Nephron progenitor cell (in vitro differentiated cells): ENCODE measurements at places on chromosomes 13 and 19.

DNA sequence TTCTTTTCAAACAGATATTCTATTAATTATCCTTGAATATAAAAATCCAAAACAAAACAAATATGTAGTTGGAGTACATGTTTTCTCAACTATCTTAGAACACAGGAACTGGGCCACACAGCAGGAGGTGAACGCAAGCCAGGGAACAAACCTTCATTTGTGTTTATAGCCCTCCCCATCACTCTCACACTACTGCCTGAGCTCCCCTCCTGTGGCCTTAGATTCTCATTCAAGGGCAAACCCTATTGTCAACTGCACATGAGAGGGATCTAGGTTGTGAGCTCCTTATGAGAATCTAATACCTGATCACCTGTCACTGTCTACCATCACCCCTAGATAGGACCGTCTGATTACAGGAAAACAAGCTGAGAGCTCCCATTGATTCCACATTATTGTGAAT is 427.1 kb upstream of the PRR20A start:
- DNase-seq: no peak

DNA sequence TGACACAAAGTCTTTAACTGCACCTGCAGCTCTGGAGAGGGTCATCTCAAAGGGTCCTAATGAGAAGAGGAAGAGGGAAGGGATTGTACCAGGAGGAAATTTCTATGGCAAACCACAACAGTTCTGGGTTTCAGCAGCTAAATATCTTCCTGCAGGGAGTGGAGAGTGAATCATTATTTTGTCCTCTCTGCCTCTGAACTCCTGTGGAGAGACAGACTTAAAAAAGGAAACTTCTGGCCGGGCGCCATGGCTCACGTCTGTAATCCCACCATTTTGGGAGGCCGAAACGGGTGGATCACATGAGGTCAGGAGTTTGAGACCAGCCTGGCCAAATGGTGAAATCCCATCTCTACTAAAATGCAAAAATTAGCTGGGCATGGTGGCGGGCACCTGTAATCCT is 16.9 kb upstream of the C1QTNF9 start:
- no peak for DNase-seq

DNA sequence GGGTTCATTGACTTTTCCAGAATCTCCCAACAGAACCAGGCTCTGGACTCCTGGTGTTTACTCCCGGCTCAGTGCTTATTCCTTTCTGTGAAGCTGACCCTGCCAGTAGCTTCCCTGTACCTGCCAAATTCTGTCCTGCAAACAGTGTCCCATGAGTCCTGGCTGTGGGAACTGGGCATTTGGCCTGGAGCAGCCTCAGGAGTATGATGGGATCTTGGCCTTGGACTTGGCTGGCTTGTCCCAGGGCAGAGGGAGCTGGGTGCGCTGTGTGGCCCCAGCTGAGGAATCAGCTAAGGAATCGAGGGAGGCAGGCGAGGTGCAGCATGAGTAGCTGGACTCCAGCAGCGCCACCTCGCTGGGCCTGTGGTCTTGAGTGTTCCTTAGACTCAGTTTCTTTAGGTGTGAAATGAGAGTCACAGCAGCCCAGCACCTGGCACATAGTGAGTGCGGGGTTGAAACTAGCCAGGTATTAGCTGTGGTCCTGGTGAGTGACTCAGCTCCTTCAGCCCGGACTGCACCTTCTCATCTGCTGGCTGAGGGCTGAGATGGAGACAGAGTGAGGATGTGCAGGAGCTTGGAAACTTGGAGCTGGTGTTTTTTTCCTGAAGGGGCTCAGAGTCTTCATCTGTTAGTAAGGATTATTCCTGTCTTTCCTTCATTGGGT is 10.4 kb downstream of the CLASRP start:
- no peak for DNase-seq

- DNase-seq: no peak
Observed at GRCh38 chr13:34620862-34621261, 321.2 kb upstream of the NBEA start.

DNA sequence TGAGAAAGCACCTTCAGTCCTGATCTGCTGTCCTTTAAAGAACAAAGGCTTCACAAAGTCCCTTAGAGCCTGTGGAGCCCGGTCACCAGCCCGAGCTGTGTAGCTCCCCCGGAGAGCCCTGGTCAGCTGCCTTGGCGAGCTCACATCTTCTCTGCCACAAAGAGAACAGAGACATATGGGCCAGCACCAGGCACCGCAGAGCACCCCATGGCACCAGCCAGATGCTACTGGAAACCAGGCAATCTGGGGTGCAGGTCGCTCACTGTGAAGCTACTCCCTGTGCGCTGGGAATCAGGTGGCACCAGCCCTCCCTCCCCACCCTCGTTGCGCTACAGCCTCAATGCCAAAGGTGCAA is 44.3 kb upstream of the F7 start:
- DNase-seq: no peak

DNA sequence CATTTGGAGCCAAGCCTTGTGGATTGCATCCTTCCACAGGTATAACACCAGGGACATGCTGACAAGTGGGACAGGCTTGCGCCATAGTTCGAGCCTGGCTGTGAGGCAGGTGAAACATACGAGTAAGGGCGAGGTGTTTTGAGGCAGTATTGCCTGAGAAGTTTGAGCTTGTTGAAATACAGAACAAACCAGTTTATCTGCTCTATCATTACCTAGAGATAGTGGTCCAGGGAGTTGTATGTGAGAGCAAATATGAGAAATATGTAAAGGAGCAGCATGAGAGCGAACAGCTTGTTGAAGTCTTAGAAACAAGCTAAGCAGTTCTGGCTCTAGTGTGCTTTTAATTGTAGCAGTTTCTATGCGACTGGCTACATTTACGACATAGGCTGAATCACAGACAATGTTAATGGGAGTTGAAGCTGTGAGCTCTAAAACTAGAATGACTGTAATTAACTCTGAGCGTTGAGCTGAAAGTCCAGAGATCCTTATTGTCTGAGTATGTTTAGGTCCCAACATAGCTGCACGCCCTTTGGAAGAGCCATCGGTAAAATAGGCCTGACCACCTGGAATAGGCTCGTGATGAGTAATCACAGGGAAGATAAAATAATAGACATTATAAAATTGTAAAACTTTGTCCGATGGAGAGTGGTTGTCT is 8.2 kb downstream of the ZNF439 start:
- no peak for DNase-seq
